ENCODE measurements at places on chromosomes 5 and 9. TPM values are rescaled to one million over a fixed set of nuclear protein-coding genes. Genes with fewer than 3 reads are reported as not detected.
A peak's percentile ranks its signal among the peaks of the same experiment; 100 is the strongest.

DNA sequence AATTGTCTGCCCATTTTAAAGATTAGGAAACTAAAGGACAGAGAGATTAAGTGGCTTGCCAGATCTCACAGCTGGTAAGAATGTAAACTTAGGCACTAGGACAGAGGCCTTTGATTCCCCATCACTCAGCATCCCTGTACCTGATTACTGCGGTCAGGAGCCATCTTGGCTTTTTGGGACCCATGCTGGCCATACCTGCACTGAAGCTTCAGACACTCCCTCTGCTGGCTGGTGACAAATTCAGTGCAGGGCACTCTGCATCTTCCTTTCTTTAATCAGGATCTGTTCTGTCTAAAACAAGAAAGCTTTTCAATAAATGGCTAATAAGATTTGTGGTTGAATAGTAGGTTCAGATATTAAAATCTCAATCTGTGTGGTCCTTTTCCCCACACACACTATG lies 215.5 kb upstream of the RORB start:
- DNase-seq: no peak

DNA sequence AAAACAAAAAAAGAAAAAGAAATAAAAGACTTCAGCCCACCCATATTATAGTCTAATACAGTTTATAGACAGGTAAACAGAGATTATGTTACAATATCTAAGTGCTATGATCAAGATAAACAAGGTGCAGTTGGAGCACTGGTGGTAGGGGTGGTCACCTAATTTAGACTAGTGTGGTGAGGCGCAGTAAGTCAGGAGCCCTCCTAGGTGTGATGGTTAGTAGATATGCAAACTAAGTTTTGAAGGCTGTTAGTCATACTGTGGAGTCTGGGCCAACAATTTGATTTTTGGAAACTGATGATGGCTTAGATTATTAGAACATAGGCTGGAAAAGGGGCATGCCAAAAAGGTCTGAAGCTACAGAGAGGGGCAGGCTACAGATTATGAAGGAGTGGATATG lies 14.7 kb downstream of the NIPBL start:
- no peak for DNase-seq

DNA sequence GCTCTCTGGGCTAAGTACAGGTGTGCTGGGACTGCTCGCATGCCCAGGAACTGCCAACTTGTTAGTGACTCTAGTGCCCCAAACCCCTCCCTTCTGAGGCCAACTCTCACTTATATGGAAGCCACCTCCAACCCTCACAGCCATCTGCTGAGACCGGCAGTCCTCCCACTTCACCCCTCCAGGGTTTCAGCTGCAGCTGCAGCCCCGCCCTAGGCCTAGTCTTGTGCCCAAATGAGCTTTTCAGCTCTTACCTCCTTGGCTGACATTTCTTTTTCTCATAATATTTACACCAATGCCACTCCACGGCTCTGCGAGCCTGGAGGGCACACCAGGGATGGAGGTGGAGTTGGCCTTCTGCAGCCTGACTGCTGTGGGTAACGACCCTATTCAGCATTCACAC lies 166.6 kb downstream of the ROR2 start:
- no peak for DNase-seq

DNA sequence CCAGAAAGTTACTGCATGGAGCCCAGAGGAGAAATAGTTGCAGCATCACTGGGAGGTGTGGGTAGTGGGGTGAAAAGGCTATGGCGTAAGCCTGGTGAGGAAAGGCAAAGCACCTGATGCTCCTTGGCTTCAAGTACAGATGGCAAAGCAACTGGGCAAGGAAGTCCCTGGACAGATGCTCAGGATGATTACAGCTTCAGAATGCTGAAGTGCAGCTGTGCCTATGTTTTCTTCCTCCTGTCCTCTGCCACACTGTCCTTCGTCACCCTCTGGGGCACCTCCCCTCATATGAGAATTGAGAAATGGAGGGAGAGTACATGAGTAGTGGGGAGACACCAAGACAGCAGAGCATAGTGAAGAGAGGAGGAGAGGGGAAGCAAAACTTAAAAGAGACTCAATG lies 328.0 kb downstream of the PDE4D start:
- no peak for DNase-seq

DNA sequence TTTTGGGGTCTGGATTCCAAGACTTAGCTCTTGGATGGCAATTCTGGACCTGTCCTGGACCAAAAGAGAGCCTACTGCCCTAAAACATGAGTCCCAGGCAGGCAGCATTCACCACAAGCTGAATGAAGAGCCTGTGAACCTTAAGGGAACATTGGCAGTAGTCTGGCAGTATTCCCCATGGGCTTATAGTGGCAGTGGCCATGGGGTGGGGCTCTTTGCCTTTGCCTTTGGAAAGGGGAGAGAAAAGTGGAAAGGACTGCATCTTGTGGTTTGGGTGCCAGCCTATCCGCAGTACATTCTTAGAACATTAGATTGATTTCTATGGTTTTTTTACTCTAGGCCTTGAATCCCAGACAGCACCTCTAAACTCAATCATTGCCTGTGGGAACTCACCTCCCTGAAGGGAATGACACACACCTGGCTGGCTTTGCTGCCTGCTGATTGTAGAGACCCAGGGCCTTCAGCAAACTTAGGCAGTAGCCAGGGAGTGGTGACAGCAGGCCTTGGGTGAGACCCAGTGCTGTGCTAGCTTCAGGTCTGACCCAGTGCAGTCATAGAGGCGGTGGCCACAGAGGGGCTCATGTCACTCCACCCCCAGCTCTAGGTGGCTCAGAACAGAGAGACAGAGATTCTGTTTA lies 216.3 kb downstream of the CETN3 start:
- DNase-seq: no peak

DNA sequence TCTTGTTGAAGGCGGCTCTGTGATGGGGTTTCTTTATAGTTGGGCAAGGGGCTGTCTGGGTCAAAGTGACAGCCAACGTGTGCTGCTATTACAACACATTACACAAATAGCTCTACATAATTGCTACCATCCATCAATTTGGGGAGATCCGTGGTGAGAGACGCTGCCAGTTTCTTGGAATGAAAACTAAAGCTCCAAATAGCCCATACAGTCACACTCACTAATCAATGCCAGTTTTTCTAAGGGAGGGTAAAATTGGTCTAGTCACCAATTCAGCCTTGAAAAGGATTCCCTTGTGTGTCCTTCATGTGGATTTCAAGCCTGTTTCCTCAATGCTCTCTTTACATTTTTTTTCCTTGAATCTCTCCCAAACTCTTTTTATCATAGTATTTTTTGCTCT lies 343.3 kb upstream of the KLF4 start:
- no peak for DNase-seq

DNA sequence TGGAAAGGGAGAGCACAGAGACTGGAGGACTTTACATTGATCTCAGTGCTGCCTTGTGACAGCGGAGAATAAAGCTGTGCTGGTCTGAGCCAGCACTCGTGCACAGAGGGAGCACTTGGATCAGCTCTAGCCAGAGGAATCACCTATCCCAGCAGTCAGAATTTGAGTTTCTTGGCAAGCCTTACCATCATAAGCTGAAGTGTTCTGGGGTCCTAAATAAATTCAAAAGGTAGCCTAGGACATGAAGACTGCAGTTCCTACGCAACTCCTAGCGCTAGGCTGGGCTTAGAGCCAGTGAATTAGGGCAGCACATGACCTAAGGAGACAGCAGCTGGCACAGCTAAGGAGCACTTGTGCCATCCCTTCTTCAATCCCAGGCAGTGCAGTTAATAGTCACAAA lies 119.5 kb downstream of the HMHB1 start:
- no peak for DNase-seq

- DNase-seq: no peak
These were observed 215.5 kb downstream of the TMEM167A start for GRCh38 chr5:82861701-82862100.

DNA sequence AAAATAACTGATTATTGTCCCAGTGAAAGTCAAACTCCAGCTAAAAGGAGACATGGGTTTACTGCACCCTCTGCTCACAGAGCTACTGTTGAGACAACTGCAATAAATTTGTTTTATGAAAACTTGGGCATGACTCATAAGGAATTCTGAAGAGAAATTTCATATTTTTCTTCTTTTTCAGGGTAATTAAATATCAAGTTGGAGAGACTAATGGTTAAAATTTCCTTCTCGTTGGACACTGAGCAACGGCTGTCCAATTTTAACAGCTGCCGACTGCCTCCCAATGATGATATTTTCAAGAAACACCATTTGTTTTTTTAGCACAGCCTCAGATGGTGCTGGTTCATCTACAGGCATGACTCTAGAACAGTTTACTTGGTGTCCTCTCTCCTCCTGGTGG lies 259.2 kb upstream of the RGMB start:
- DNase-seq: no peak

DNA sequence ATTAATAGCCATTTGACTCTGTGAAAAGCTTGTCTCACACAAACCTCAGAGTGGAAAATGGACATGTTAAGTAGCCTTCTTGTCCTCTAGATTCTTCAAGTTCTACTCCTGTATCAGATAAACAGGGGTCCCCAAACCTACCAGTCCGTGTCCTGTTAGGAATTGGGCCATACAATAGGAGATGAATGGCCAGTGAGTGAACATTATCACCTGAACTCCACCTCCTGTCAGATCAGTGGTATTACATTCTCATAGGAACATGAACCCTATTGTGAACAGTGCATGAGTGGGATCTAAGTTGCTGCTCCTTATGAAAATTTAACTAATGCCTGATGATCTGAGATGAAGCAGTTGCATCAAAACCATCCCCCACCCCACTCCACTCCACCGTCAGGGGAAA lies 136.3 kb downstream of the TMEM232 start:
- no peak for DNase-seq

DNA sequence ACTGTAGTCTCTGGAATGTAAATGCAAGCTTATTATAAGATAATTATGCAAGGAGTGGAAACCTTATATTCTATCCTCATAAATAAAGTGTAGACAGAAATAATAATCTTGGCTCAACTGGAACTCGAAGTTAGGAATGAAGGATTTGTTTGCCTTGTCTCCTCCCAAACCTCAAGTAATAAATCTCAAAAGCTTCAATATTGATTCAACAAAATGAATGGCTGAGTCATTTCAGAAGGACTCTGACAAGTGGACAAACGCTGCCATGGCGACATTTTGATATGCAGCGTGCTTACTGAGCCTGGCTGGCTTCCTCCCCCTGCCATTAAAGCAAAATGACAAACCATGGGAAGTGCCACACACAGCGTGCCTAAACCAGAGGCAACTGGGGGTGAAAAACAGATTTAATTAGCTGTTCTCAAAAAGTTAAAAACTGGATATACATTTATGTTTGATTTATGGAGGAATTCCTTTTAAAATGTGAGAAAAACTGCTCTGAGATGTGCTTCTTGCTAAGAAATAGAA lies 10.5 kb upstream of the ADGRV1 start:
- no peak for DNase-seq

DNA sequence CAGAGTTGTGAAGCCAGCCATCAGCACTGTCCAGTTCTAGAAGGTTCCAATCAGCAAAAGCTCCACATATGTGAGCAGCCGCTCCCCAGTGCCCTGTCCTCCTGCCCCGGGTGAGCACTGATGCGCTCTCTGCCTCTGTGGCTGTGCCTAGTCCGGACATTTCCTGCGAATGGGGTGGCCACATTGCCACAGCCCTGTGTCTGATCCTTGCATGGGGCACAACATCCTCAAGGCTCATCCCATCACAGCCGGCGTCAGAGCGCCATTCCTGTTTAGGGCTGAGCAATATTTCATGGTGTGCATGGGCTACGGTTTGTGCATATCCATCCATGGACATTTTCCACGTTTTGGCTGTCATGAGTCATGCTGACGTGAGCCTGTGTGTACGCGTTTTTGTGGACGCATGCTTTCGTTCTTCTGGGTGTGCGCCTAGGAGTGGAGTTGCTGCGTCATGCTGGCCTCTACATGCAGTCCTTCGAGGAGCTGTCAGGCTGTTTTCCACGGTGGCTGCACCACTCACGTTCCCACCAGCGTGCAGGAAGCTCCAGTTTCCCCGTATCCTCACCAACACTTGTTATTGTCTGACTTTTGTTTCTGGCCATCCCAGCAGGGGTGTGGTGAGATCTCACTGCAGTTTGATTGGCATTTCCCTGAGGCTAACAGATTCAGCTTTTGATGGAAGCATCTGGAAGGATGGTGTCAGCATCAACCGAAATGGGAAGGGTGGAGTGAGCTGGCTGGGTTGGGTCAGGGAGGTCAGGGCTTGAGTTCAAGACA lies 9.7 kb upstream of the SLC6A18 start:
- DNase-seq: no peak

GRCh38 chr5:111070272-111071134 lies 1.0 kb upstream of the TSLP start:
- DNase-seq: no peak

DNA sequence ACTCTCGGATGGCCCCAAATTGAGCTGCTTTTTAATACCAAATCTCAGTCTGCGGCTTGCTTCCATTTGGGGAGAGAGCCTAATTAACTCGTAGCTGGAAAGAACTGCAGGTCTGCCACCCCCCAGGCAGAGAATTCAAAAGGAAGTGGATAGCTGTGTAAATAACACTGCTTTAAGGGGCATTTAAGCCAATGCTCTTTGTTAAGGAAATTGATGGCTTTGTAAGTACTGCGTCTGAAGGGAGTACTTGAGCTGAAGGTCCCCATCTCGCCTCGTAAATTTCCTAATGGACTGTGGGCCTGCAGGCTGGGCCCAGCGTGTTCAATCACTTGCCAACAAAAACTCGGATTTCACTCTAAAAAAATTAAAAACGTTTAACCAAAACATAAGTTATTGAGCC lies 132.7 kb downstream of the PAPPA start:
- peak; percentile 48 for DNase-seq

- no peak for DNase-seq
These were observed 328 bp downstream of the CAMSAP1 start for GRCh38 chr9:135907006-135907430.

DNA sequence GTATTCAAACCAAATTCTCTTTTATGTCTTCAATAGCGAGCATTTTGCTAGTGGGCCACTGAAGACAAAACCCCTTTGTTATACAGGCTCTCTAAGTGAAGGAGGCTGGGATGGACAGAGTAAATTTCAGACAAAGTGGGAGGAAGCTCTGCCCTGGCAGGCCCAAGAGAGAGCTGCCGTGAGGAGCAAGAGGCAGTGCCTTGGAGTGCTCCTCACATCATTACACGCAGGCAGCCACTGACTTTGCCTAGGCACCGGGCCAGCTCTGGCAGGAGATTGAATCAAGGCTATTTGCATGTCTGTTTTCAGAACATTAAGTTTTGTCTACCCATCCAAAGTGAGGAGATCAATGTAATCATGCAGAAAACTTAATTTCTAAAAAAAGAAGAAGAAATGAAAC lies 167.7 kb downstream of the CCDC192 start:
- no peak for DNase-seq

MSX2 gene
- 11.3 TPM for total RNA-seq

STKLD1 gene
- total RNA-seq: 0.32 TPM

GABRA1 gene
- 0.21 TPM for total RNA-seq

DIMT1 gene
- 28.9 TPM for total RNA-seq

SLC27A6 gene
- 8.8 TPM for total RNA-seq

TLR4 gene
- total RNA-seq: 24.1 TPM

NTNG2 gene
- total RNA-seq: 2.8 TPM

NUTM2G gene
- total RNA-seq: not detected

NR2F1 gene
- total RNA-seq: 64.8 TPM

SPINK13 gene
- total RNA-seq: not detected

TAF1L gene
- not detected for total RNA-seq

TTC39B gene
- total RNA-seq: 22.4 TPM

EDIL3 gene
- 45.5 TPM for total RNA-seq

PCDHGC3 gene
- total RNA-seq: 62.8 TPM

F2RL1 gene
- 8.2 TPM for total RNA-seq

BARX1 gene
- not detected for total RNA-seq

Data from urinary bladder (tissue), 4 donors.